ENCODE measurements at places on chromosomes 2 and 18.

DNA sequence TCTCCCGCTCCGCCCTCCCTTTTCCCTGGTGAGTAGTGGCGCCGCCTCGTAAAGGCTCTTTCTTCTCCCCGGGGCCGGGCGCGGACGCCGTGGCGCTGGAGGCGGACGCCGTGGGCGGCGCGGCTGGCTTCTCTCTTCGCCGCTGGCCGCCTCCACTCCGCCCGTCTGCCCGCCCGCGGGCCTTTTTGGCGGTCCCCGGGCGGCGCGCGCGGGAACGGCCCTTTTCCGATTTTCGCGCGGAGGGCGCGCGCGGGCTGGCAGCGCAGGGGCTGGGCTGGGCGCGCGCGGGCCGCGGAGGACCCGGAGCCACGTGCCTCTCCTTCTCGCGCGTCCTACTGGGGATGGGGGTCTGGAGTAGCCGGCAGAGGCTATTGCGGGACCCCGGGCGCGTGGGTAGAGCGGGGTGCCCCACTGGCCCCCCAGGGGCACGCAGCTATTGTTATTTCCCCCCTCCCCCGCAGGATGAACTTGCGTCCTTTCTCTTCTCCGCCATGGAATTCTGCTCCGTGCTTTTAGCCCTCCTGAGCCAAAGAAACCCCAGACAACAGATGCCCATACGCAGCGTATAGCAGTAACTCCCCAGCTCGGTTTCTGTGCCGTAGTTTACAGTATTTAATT is 472 bp downstream of the SLC20A1 start:
- DNase-seq, result no peak

DNA sequence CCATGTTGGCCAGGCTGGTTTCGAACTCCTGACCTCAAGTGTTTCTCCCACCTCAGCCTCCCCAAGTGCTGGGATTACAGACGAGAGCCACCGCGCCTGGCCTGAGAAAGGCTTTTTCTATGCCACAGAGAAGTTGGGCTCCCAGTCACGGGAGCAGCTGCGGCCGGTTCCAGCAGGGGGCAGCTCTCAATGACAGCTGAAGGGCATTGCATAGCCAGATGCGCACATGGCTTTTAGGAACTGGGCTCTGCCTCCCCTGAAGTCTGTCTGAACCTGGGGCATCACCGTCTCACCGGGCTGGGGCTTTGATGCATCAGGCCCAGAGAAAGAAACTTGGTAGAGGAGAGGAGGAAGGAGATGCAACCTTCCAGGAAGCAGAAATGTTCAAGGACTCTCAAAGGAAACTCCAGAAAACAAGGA is 84.2 kb upstream of the LAPTM4A start:
- no peak for DNase-seq

DNA sequence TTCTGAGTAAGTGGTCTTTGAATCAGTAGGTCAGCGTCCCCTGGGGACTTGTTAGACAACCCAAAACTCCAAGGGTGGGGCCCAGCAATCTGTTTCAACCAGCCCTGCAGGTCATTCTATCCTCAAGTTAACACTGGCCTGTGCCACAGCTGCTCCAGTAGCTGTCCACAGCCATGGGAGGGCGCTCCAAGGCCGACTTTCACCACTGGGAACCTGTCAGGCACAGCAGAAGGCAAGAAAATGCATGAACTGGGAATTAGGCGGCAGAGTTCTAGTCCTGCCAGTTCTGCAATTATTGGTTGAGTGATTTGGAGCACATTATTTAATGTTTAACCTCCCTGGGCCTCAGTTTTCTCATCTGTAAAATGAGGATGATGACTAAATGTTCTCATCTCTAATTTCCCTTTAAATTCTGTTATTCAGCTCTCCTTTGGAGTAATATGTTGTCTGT is 17.4 kb upstream of the MRPL33 start:
- peak; percentile 10 for DNase-seq

DNA sequence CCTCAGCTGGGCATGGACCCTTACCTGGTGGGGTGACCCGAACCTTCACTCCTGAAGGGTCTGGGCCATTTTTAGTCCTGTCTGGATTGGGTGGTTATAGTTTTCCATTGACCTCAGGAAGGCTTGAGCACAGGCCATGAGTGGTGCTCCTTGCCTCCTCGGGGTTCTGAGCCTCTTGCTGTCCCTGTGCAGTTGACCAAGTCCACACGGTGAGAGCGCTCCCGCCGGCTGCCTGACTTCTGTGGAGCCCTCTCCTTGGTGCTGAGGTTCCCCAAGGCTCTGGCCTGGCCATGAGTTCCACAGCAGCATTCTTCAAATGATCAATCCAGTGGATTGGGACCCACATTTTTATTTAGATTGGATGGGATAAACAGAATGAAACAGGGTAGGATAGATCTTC is 159.5 kb downstream of the SEPTIN10 start:
- no peak for DNase-seq

DNA sequence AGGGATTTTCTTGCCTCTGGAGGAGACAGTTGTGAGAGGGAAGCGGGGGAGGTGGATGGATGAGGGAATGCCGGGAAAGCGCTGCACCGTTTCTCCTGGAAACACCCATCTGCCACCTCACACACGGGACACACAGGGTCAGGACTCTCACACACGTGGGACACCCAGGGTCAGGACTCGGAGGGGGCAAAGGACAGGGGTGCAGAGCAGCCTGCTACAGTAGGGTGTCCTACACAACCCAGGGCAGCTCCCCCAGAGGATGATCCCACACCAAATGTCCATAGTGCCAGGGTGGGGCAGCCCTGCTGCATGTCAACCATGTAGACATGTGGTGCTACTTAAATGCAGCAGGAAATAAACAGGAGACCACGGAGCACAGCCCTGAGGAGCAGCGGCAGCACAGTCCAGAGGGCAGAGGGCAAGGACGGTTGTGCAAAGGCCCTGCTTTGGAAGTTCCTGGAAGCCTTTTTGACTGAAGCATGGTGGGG is 5.1 kb downstream of the RAMP1 start:
- DNase-seq, result no peak

- no peak for DNase-seq
Measured at GRCh38 chr2:236548179-236548921, 21.3 kb upstream of the ACKR3 start.

DNA sequence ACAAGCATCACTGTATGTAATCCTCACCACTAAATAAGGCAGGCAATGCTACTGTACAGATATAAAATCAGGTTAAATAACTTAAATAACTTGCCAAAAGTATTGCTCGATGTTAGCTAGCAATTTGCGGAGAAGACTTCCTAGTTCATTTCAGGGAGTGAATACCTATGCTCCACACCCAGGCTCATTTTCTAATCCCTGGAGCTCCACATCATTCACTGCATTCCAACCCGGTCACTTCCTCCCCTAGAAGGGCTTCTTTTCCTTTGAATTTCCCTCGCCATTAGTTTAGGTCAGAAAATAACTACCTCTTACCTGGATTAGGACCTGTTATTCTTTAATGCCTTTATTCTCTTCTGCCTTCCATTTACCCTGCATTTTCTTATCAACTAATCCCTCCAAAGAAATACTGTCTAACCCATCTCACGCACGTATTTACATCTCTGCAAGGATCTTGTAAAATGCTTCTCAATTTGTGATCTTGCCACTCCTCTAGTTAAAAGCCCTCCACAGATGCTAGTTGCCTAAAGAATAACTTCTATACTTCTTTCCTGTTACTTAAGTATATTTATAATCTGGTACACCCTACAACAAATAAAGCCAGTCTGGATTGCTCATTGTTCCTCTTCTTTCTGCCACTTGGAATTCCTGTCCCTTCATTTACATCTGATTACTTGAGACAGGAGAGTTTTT is 599.8 kb downstream of the NRXN1 start:
- DNase-seq, result no peak

GRCh38 chr2:236242057-236242495 is 22.1 kb downstream of the ASB18 start:
- no peak for DNase-seq

GRCh38 chr2:11925295-11926066 is 179.0 kb downstream of the LPIN1 start:
- no peak for DNase-seq

GRCh38 chr18:6004683-6005082 is 109.4 kb upstream of the TMEM200C start:
- DNase-seq, result no peak

- no peak for DNase-seq
Measured at GRCh38 chr2:37783545-37783944, 112.1 kb upstream of the CDC42EP3 start.

- no peak for DNase-seq
Measured at GRCh38 chr2:155368934-155369333, 670.4 kb downstream of the KCNJ3 start.

GRCh38 chr2:238886453-238887094 is 38.7 kb downstream of the TWIST2 start:
- DNase-seq, result no peak

- no peak for DNase-seq
Measured at GRCh38 chr2:21466341-21466927, 342.7 kb downstream of the TDRD15 start.

DNA sequence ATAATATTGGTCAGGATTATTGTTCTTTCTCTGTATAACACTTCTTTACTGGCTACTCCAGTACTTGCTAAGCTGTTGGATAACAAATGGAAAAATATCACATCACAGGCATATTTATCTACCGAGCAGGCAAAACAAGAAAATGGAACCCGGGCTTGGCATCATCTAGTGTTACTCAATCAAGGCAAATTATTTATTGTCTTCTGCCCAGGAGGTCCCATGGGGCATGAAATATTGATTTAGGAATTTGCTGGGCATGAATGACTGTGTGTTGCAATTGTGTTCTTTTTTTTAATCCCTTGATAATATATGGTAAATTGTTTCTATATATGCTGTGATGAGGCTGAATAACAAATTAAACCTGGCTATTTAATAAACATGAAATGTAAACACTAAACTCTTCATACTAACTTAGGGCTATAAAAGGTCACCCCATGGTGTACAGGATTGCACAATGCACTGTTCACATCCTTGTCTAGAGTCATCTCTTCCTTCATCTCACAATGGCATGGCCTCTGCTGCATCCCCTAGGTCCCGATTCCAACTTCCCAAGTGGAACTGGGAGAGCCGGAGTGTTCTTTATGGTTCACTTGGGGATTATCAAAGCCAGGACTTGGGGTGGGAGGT is 2.2 kb upstream of the PARD3B start:
- no peak for DNase-seq

- DNase-seq, result no peak
Measured at GRCh38 chr18:75678627-75679026, 251.1 kb upstream of the SMIM21 start.

- DNase-seq, result no peak
Measured at GRCh38 chr2:201678401-201678800, 20.0 kb downstream of the MPP4 start.

- DNase-seq, result no peak
Measured at GRCh38 chr2:237403024-237403882, 10.7 kb downstream of the COL6A3 start.

DNA sequence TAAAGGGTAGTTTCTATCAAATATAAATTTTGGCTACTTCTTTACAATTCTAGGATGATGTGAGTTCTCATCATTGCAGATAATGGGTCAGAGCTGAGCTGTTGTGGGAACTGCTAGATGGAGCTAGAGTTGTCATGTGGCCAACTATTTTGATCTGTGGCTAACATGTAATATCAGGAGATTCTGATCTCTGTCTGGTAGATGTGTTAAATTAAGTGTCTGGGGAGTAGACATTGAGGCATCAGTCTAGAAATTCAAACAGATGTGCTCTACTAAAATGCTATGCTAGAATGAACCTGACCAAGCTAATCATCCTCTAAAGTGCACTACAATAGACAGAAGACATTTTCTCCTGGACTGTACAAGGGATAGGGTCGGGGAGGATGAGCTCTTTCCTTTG is 30.3 kb upstream of the DARS1 start:
- DNase-seq, result no peak

- no peak for DNase-seq
Measured at GRCh38 chr2:177348118-177348654, 44.4 kb upstream of the AGPS start.

- DNase-seq, result no peak
Measured at GRCh38 chr2:176650104-176650837, 381.0 kb downstream of the MTX2 start.

DNA sequence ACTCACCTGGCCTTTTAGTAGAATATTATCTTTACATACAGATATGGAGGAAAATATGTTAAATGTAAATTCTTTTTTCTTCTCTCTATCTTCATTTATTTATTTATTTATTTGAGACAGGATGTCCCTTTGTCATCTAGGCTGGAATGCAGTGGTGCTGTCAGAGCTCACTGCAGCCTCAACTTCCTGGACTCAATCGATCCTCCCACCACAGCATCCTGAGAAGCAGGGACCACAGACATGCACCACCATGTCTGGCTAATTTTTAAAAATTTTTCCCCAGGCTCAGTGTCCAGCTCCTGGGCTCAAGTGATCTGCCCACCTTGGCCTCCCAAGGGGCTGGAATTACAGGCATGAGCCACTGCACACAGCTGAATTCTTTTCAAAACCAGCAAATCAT is 20.3 kb downstream of the KYNU start:
- no peak for DNase-seq

DNA sequence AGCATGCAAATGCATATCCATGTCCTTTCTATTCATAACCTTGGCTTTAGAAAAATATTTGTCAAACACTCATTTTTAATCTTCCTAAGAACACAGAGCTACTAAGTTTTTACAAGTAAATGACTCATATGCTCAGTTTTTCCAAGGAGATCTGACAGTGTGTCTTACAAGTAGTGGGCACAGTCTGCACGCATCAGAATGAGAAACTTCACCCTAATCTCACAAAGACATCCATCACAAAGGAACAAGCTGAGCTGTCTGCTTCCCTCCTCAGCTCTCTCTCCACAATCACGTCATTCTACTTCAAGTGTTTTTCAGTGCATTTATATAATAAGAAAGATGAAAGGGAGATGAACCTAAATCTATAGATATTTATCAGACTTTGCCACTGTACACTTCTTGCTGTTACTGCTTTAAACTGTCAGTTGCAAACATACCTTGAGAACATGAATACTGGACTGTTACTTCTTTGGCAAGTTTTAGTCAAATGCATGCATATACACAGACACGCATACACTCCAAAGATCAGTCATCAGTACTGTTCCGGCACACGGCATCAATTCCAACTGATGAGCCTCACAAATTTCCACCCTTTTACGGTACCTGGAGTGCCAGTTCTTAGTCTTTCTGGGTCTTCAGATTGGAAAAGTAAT is 75.7 kb downstream of the RBMS1 start:
- no peak for DNase-seq

DNA sequence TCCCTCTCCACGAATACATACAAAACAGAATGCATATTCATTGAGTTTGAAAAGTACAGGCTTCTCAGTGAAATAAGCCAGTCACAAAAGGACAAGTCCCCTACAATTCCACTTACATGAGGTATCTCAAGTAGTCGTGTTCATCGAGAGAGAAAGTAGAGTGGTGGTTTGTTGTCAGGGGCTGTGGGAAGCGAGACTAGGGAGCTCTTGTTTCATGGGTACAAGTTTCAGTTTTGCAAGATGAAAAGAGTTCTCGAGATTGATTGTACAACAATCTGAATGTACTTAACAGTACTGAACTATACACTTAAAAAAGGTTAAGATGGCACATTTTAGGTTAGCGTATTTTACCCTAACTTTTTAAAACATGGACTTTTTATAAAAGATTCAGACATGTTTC is 71.5 kb upstream of the TTC39C start:
- DNase-seq, result no peak

- DNase-seq, result no peak
Measured at GRCh38 chr18:77181950-77182707, 49.5 kb upstream of the MBP start.
